ENCODE measurements at places on chromosomes 6 and 20. TPM values are rescaled to one million over a fixed set of nuclear protein-coding genes. Genes with fewer than 3 reads are reported as not detected.

GRCh38 chr6:56655996-56656395 lies 13.3 kb upstream of the DST start:
- no peak for DNase-seq

GRCh38 chr6:14765721-14766390 lies 480.0 kb upstream of the JARID2 start:
- DNase-seq: no peak

DNA sequence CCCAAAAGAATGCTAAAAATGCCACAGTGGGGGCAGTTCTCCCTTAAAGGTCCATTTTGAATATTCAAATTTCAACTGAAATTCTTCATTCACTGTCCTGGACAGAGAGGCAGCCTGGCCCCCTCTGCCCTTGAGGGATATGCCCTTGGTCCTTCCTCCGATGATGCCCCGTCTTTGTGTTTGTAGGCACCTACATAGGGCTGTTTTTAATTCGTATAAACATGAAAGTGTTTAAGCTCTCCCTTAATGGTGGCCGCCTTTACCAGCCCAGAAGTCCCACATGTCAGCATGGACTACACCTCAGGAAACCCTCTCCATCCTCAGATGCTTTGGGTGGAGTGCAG lies 70.2 kb downstream of the SSR1 start:
- DNase-seq: no peak

DNA sequence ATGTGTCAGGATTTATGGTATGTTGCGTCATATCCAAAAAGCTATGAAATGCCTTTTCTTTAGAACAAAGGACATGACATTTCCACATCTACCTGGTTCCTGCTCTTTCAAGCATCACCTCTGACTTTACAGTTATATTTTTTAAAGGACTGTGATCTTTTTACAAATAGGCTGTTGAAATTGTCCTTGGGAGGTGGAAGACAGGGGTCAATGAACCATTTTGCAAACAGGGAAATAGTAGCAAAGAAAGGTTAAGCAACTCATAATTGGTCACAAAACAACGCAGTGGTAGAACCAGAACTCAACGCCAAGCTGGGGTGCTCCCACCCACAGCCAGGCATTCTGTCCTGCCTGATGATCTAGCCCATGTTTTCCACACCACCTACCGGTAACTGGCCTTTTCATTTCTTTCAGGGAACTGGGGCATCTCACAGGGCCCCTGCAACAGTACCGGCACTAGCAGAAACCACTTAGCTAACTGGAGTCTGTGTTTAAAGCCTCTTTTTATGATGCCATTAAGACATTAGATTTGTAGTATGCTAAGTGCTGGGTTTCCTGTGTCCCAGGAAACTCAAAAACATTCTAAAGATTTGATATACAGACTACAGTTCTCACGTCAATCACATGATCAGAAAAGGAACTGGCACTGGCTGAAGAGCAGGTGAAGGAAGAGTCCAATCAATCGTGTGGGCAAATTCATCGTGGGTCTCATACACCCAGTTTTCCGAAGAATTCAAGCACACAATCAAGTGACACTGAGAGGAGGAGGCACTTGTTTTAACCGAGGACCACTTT lies 13.9 kb downstream of the ZNF217 start:
- DNase-seq: no peak

- peak; percentile 20 for DNase-seq
Observed at GRCh38 chr6:39422238-39422637, 99.7 kb upstream of the KCNK16 start.

VIP gene
- 0.37 TPM for total RNA-seq
